ENCODE measurements at places on chromosomes 5 and 9.
A peak's percentile ranks its signal among the peaks of the same experiment; 100 is the strongest.

GRCh38 chr5:97839341-97840086, 656.5 kb upstream of the RIOK2 start:
- DNase-seq = no peak

- DNase-seq = no peak
These were observed 31.0 kb upstream of the ALDH1B1 start for GRCh38 chr9:38361473-38361850.

- DNase-seq = no peak
These were observed 107.8 kb downstream of the PSD2 start for GRCh38 chr5:139903450-139903794.

DNA sequence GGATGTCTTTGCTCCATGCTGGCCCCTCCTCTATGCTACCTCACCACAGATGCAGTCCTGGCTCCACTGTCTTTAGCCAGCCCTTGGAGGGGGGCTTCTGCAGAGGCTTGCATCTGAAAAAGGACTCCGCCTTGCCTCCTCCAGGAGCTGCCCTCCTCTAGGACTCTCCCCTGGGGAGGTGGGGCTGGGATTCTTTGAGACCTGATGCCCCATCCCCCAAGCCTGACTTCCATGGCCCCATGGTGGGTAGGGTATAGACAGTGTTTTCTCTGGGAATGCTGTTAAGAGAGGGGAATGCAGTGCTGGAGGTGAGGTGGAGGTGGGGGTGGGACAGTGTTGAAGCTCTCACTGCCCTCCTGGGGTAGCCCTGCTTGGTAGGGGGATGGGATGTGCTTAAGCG, 14.3 kb downstream of the JADE2 start:
- no peak for DNase-seq

GRCh38 chr5:59322894-59323293, 570.6 kb downstream of the PDE4D start:
- DNase-seq = no peak

DNA sequence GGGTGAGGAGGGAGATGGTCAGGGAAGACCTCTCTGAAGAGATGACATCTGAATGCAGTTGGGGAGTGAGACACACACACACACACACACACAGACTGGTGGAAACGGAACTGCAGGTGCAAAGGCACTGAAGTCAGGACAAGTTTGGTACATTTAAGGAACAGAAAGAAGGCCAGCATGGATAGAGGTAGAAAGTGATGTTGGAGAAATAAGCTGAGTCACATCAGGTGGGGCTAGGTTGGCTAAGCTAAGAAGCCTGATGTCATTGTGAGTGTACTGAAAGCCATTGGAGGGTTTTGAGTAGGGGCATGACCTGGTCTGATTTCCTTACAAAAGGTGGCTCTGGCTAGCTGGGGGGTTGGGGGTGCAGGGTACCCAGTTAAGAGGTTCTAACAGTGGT, 3.1 kb downstream of the BSPRY start:
- DNase-seq = no peak

GRCh38 chr5:113271015-113271414, 163.8 kb downstream of the TSSK1B start:
- DNase-seq = no peak

- no peak for DNase-seq
These were observed 247.0 kb upstream of the IRX4 start for GRCh38 chr5:2129568-2130272.

DNA sequence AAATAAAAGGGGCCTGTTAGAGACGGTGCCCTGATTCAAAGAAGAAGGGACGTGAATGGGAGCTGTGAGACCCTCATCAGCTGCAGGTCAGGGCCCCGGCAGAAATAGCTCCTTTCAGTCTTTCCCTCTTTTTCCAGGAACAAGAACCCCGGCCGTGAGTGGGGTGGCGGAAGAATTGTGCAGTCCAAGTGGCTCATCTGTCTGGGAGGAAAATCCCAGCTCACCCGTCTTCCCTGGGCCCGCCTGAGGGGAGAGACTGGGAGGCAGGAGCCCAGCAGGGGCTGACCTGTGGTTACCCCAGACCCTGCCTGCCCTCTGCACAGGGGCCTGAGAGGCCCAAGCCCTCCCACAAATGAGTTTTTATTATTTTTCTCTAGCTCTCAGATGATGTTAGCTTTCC, 24.8 kb upstream of the CSF1R start:
- no peak for DNase-seq

- DNase-seq = no peak
These were observed 76.8 kb upstream of the CDK20 start for GRCh38 chr9:88051138-88051537.

DNA sequence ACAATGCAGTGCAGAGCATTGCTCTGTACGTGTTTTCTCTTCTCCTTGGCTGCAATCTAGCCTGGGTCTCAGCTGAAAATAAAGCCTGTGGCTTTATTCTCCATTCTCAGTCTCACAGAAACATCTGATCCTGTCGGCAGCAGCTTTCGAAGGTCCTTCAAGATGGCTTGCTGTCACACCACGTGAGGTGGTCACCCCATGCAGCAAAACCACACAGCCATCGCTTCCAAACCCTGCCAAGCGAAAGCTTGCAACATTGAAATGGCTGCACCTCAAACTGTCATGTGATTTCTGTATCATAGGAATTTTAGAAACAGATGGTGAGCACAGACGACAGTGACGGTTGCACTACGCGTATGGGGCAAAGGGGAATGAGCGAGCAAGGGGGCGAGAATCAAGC, 98.5 kb upstream of the SMARCA2 start:
- no peak for DNase-seq

DNA sequence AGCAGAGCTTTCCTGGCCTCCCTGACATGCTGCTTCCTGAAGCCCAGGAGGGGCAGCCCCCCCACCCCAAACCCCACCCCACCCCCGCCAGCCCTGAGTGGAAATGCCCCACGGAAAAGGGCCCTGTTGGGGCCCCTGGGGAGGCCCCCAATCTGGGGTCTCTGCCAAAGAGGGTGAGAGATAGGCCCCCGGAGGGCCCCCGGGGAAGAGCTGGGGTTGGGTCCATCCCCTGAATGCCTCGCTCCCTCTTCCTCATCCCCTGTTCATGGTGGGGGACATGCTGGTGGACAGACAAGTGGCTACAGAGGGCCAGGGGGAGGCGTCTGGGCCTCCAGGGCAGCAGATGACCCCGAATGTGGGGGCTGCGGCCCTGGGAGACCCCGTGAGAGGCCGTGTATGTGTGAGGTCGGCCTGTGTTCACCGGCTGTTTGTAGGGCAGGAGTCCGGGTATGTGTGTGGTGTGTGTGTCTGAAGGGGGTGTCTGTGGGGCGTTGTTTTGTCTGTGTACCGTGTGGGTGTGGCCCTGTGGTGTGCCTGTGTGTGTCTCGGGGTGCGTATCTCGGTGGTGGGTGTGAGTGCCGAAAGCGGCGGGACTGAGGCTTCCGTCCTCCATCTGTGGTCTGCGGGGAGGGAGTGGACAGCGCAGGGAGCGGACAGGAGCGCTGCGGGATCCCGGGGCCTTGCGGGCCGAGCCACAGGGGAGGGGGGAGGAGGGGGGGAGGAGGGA, 11.3 kb downstream of the C9orf50 start:
- DNase-seq = peak; percentile 56

GRCh38 chr5:88875341-88876234, 7.4 kb downstream of the MEF2C start:
- DNase-seq = no peak

DNA sequence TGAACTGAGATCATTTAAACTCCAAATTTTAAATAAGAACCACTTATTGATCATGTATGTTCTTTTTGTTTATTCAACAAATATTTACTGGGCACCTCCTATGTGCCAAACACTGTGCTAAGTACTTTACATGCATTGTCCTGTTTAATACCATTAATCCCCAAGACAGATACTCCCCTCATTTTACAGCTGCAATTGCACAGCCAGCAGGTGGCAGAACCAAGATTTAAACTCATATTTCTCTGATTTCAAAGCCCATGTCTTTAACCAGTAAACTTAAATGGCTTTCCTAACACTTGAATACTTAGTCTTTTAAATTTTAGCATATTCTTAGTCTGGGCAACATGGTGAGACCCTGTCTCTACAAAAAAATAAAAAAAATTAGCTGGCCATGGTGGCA, 43.4 kb upstream of the KIAA1958 start:
- peak; percentile 16 for DNase-seq

GRCh38 chr5:107415762-107416161, 255.0 kb downstream of the EFNA5 start:
- no peak for DNase-seq

- no peak for DNase-seq
These were observed 30.1 kb upstream of the SLC12A2 start for GRCh38 chr5:128053291-128053954.

GRCh38 chr5:156051972-156052371, 275.0 kb upstream of the SGCD start:
- DNase-seq = no peak

DNA sequence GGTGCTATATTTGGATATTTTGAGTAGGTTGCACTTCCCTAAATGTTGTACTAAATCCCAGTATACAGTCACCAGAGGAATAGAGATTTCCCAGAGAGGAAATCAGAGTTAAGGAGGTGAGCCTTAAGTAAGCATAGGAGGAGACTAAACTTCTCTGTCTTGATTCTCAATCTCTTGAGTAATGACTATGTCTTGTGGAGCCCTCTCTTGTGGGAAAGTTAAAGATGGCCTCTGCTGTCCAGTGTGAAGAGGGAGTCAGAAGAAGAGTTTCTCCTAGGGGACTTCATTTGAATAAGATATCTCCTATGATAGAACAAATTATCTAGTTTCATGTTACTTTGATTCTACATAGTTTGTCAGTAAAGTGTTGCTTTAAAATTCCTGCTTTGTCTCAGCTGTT, 502.5 kb downstream of the PDE4D start:
- no peak for DNase-seq

DNA sequence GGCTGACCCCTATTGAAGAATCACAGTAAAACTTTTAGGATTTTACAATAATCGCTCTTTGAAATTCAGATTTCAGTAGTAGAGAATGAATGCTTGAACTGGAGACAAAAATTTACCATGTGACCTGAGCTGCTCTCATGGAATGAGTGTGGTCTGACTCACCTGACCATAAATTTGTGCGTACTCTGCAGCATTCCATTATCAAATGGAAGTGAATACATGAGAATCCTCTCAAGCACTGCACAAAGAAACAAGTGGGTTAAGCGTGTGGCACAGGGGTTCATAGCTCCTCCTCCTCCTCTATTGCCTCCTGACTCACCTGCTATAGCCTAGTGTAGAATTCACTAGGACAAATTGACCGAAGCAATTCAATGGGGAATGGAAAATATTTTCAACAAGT, 269.8 kb upstream of the CDH9 start:
- no peak for DNase-seq

DNA sequence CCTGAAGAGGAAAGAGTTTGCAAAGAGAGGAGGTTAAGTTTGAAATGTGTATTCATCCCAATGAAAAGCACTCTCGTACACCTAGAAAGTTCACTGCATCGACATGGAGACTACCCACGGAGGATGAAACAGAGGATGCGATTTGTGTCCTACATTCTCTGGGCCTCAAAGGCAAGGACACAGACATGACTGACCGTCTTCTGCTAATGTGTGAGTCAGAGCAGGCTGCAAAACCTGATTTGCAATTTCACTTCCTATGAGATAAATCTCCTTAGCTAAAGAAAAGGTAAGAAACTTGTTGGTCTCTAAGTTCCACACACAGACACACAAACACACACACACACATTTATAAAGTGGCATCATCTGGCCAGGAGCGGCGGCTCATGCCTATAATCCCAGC, 98.6 kb downstream of the GNAQ start:
- no peak for DNase-seq

GRCh38 chr9:113499876-113500497, 36.5 kb downstream of the RGS3 start:
- no peak for DNase-seq

GRCh38 chr9:129665389-129665775, at the start of gene PRRX2:
Gene PRRX2, plus strand, starts transcription at chr9:129665647. Its CDS starts 221 bp downstream, at chr9:129665868.
- peak; percentile 66 for DNase-seq

DNA sequence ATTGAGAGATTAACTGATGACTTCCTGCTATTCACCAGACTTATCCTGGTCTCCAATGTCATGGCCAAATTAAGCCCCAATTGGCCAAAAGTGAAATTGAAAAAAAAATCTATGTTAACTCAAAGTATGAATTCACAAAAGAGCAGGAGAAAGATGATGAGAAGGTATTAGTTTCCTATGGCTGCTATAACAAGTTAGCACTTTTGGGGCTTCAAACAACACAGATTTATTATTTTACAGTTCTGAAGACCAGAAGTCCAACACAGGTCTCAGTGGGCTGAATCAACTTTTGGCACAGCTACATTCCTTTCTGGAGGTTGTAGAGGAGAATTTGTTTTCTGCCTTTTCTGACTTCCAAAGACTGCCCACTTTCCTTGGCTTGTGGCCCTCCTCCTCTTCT, 78.6 kb upstream of the TLE1 start:
- DNase-seq = no peak

DNA sequence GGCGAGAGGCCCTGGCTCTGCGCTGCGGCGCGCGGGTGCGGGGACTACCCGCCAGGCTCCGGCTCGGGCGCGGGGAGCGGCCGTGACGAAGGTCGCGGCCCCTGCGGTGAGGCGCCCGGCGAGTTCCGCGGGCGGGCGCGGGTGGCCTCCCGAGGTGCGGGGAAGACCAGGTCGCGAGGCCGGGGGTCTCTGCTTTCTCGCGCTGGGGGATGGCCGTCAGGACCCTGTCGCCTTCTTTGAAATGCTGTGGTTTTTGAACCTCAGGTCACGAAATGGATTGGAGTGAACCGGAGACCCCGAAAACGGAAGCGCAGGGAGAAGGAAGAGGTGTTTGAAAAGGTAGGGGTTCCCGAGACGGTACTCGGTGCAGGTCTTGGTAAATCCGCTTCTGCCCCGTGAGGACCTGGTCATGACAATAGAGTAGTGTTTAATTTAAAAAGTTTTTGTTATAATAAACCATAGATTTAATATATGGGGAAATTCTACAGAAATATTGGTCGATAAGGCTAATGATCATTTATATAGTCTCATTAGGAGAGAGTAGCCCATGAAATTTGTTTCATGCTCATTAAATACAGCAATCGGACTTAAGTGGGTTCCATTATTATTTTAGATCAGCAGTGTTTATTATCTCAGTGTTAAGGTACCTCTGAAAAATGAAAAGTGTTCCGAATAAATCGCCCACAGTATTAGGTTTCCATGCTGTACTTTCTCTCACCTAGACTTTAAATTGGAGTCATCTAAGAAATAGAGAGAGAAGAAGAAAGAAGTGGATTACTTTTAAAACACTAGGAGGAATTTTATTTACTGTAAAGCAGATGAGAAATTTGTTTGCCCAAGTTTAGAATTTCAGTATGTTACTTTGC, 279.0 kb downstream of the AOPEP start:
- DNase-seq = no peak

- no peak for DNase-seq
These were observed 21.4 kb upstream of the CEP78 start for GRCh38 chr9:78214492-78214891.

DNA sequence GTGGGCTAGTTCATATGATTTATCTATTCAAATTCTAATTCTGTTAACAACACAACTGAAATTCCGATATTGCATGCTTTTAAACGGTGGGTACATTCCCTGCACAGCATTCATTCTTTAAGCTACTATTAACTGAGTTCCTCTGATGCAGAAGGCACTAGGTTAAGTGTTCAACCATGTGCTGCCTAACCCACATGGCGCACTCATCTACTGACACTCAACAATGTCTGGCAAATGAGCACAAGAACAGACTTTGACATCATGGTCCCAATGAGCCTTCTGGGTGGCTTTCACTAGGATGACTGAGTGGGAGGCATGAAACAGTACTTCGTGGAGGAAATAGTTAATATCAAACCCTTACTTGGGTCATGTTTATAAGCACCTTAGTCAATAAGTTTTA, 10.2 kb downstream of the NREP start:
- no peak for DNase-seq

GRCh38 chr5:7169240-7169878, 226.6 kb upstream of the ADCY2 start:
- DNase-seq = no peak

- no peak for DNase-seq
These were observed 6.3 kb downstream of the RAPGEF1 start for GRCh38 chr9:131733541-131734061.
